ENCODE measurements at places on chromosomes 13 and 19.
A peak's percentile ranks its signal among the peaks of the same experiment; 100 is the strongest.

DNA sequence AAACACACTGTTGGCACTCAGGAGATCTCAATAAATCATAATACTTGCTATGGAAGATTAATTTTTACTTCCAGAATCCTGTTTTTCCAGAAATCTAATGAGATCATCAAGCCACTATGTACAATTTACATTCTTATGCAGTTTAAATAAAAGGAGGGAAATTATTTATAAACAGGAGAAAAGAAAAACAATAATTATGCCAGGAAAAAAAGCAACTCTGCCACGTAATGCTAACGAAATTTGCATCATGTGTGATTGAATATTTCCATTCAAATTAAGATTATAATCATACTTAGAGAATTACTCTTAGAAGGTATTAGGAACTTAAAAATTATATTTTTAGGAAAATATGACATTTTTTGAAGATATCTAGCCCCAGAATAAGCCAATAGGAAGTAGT lies 13.0 kb downstream of the FAM124A start:
- DNase-seq: no peak

DNA sequence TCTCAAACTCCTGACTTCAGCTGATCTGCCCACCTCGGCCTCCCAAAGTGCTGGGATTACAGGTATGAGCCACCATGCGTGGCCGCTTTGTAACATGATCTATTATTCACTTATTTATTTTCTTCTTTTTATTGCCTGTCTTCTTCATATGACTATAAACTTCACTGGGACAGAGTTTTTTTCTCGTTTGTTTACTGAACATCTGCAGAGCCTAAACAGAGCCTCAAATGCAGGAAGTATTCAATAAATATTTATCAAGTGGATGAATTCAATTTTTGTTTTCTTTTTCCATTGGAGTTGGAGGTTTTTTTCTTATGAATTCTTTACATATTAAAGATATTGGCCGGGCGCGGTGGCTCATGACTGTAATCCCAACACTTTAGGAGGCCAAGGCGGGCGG lies 54.7 kb downstream of the SKA3 start:
- DNase-seq: no peak

DNA sequence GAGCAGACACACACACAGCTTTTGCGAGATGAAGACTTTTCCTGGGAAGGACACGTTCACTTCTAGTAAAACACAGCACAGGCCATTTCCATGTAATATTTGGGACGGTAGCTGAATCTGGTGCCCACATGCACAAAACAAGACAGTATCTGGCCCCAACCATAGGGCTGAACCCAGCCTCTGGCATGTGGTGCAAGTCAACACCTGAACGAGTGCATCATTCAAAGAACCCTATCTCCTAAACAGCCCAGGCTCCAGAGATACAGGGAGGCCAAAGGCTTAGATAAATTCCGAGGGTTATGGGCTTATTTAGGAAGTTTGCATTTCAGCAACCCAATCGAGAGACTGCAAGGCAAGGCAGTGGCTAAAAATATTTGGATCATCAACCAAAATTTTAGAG lies 2.7 kb upstream of the TFDP1 start:
- DNase-seq: no peak

GRCh38 chr19:13984186-13984585 lies 21.9 kb downstream of the RFX1 start:
- no peak for DNase-seq

GRCh38 chr19:38675611-38676010 lies 28.2 kb downstream of the ACTN4 start:
- no peak for DNase-seq

- DNase-seq: peak; percentile 2
Observed at GRCh38 chr13:65844266-65844841, 1385.8 kb downstream of the PCDH9 start.

DNA sequence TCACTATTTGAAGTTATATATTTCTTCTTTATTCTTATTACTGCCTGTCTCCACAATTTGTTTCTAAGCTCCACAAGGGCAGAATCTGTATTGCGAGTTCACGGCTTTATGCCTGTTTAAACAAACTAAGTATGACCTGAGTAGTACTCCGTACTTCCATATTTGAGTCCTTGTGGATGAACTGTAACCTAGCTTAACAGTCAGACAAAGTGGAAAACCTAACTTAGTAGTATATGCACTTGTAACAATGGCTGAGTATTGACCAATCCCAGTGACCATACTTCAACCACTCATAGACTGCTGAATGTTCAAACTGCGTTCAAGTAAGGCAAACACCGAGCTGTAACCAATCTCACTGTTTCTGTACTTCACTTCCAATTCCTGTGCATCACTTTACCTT lies 292.7 kb downstream of the PCDH9 start:
- no peak for DNase-seq

- DNase-seq: no peak
Observed at GRCh38 chr19:50332244-50333038, 3.3 kb upstream of the KCNC3 start.

DNA sequence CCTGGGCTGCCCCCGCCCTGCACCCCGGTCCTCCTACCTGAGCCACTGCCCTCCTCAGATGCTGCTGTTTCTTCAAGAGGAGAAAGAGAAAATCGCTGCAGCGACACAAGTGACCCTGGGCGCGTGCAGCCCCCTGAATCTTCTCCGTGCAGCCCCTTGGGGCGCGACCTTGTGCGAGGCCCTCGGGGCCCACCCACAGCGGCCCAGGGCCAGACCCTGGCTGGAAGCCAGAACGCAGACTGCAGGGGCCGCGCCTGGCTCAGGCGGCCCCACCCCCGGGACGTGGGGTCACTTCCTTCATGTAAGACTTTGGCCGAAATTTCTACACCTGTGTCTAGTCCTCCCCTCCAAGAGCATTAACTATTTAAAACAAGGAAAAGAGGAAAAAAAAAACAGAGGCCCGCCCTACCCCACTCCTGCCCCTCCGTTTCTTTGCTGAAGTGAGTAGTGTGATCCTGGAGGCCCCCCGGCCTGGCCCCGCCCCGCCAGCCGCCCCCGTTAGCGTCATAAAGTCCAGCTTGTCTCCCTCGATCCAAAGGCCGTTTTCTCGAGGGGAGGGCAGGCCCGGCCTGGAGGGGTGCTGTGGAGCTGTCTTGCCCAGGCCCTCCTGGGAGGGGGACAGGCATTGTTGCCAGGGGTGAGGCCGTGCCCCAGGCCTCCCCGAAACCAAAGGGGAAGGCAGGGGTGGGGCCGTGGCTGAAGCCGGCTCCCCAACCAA lies 35.3 kb downstream of the BTBD2 start:
- no peak for DNase-seq

- peak; percentile 72 for DNase-seq
Observed at GRCh38 chr13:100542826-100543156, 45.8 kb downstream of the GGACT start.

- DNase-seq: no peak
Observed at GRCh38 chr19:38662537-38663155, 15.2 kb downstream of the ACTN4 start.

DNA sequence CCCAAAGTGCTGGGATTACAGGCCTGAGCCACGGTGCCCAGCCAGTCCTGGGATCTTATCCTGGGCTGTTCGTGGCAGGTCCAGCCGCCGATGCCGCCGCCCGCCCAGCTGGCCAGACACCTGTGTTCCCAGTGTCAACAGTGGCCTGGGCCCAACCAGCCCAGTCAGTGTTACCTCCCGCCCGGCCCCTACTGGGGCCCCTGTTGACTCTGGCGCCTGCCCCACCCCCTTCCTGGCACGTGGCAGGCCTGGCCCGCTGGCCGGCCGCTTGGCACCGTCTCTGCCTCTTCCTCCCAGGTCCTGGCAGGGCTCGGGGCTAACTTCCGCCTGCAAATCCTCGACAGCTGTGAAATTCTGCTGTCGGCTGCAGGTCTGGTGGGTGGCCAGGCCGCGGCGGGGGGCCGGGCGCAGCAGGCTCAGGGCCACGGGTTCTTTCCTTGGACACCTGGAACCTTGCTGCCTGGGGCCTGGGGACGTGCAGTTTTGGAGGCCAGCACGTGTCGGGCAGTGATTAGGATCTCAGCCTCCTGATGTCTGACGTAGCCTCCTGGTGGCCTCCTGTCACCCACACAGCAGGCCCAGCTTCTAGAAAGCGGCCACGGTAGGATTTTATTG lies 9.1 kb downstream of the ARID3A start:
- DNase-seq: no peak

DNA sequence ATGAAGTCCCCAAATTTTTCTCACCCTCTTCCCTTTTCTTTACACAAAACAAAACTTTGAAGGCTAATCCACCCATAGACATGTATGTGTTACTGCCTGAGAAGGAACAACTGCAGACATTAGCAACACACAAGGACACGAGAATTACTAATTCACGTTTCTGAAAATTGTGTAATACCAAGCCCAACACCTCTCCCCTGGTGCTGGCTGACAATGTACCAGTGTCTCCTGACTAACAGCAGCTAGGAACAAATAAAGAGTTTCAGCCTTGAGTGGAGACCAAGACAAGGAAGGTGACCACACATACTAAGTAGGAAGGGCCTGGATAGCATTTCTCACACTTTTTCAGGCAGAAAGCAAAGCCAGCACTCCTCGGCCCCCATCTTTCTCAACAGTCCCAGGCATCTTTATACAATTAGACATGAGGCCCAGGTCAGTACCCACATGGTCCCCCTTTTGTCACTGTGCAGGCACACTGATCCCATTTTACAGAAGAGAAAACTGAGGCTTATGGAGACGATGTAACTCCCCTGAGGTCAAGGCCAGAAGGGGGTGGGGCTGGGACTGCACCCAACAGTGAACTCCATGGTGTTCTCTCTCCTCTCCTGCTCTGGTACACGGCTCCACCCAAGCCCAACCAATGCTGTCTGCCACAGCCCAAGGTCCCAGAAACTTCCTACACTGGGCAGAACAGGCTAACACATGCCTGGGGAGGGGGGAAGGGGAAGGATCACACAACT lies 8.7 kb downstream of the BRD4 start:
- no peak for DNase-seq

Data from RPMI8226 (cell line).